ENCODE measurements at places on chromosomes 7 and 10.

DNA sequence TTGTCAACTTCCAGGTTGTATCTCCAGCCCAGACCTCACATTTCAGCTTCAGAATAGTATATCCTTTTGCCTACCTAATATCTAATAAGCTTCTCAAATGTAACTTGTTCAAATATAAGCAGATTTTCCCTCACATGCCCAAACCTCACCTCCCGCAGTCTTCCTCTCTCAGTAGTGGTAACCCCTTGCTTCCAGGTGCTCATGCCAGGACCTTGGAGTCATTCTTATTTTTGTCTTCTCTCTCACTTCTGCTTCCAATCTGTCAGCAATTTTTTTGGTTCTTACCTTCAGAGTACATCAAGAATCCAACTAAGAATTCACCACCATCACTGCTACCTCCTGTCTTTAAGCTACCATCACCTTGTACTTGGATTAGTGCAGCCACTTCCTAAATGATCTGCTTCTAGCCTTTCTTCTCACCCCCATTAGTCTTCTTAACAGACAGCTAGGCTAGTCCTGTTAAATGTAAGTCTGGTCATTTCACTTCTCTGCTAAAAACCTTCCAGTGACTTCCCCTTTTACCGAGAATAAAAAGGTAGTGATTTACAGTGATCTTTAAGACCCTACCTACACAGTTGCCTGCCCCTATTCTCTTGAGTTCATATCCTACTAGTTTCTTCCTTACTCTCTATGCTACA lies 14.0 kb downstream of the ANKIB1 start:
- no peak for DNase-seq

- DNase-seq: no peak
Measured at GRCh38 chr10:35458500-35459448, 122.5 kb downstream of the CCNY start.

GRCh38 chr10:5692461-5693358 lies 8.1 kb downstream of the TASOR2 start:
- no peak for DNase-seq

GRCh38 chr7:137985897-137986251 lies 16.0 kb downstream of the CREB3L2 start:
- DNase-seq: no peak

GRCh38 chr10:34001087-34001580 lies 666.7 kb upstream of the NRP1 start:
- no peak for DNase-seq

DNA sequence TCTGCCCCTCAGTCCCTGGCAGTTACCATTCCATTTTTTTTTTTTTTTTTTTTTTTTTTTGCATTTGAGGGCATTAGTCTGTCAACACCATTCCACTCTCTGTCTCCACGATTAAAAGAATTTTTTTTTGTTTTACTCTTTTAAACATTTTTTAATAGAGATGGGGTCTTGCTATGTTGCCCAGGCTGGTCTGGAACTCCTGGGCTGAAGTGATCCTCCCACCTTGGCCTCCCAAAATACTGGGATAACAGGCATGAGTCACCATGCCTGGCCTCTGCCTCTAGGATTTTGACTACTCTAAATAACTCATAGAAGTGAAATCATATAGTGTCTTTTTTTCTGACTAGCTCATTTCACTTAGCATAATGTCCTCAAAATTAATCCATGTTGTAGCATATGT lies 16.5 kb upstream of the CLDN3 start:
- no peak for DNase-seq

GRCh38 chr10:71250842-71251241 lies 38.5 kb downstream of the UNC5B start:
- no peak for DNase-seq

- no peak for DNase-seq
Measured at GRCh38 chr7:151704960-151705635, 171.8 kb downstream of the PRKAG2 start.

DNA sequence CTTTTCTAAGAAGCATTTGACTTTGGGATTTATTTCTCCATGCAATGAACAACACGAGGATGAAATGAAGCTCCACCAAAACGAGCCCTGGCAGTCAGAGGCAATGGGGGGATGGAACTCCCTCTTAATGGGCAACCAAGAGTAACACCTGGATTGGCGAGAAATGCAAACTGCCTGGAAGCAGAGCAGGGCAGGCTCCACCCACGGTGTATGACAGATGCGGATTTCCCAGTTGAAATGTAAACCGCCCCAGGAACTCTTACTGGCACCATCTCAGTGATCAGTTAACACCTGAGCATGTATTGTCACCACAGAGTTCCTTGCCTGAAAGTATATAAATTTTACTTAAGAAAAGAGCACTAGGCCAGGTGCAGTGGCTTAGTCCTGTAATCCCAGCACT lies 47.3 kb upstream of the AUTS2 start:
- DNase-seq: no peak

GRCh38 chr10:73762915-73763314 lies 18.7 kb downstream of the SEC24C start:
- DNase-seq: no peak

DNA sequence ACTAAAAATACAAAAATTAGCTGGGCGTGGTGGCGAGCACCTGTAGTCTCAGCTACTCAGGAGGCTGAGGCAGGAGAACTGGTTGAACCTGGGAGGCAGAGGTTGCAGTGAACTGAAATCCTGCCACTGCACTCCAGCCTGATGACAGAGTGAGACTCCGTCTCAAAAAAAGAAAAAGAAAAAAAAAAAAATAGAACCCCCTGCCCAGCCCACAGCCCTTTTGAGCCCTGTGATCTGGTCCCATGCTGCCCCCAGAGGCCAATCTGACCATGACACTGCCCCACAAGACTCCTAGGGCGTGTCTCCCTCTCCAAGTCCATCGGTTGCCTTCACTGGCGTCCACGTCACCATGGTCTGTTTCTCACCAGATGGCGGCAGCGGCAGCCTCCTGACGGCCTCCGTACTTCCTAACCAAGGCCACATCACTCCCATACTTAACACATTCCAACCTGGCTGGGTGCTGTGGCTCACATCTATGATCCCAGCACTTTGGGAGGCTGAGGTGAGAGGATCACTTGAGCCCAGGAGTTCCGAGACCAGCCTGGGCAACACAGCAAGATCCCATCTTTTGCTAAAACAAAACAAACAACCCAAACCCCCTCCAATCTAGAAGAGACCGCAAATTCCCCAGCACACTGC lies 18.0 kb downstream of the STX1A start:
- DNase-seq: peak; percentile 77

DNA sequence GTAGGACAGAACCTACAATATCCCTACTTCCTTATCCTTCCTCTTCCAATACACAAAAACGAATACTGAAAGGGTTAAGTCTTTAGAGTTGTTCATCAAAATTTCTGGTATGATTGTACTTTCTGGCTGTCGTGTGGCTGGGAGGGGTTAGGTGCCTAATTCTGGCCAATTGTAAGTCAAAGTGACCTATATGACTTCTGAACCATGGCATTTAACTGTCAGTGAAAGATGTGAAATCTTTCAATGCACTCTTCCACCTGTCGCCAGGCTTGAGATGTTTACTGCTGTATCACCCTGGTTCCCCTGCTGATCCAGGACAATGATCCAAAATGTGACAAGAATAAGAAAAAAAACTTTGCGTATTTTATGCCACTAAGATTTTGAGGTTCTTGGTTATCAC lies 20.8 kb downstream of the EPC1 start:
- no peak for DNase-seq

GRCh38 chr7:31642681-31643115 lies 44.3 kb upstream of the PPP1R17 start:
- no peak for DNase-seq

DNA sequence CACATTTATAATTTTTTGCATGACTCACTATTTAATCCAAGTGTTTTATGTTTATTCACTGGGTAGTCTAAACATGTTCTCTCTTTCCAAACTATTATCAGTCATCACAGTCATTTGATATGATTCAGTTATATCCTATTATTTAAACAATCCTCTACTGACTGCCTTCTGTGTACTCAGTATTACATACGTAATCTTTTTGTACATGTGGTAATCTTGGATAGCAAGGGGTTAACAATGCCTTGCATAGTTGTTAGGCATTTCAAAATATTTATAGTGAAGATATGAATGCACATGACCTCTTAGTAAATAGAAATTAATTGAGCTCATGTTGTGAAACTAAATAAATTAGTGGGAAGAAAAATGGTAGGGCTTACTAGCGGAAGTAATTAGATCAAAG lies 379.4 kb upstream of the KIAA1217 start:
- DNase-seq: no peak

- no peak for DNase-seq
Measured at GRCh38 chr10:95306318-95306650, 15.5 kb upstream of the PDLIM1 start.

- no peak for DNase-seq
Measured at GRCh38 chr10:2296179-2296891, 559.0 kb upstream of the ADARB2 start.

GRCh38 chr7:18212308-18212707 lies 184.7 kb upstream of the PRPS1L1 start:
- no peak for DNase-seq

DNA sequence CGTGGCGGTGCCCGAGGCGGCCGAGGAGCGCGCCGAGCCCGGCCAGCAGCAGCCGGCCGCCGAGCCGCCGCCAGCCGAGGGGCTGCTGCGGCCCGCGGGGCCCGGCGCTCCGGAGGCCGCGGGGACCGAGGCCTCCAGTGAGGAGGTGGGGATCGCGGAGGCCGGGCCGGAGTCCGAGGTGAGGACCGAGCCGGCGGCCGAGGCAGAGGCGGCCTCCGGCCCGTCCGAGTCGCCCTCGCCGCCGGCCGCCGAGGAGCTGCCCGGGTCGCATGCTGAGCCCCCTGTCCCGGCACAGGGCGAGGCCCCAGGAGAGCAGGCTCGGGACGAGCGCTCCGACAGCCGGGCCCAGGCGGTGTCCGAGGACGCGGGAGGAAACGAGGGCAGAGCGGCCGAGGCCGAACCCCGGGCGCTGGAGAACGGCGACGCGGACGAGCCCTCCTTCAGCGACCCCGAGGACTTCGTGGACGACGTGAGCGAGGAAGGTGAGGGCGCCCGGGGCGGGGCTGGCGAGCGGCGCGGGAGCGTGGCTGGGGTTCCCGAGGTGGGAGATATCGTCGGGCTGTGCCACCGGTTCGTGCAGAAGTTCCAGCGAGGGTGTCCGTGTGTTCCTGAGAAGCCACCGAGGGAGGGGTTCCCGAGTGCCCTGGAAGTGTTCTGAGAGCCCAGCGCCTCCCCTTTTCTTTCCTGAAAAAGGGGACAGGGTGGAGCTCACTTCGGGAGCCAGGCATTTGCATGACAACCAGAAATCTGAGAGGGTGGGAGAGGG lies 495 bp downstream of the EIF3B start:
- peak; percentile 33 for DNase-seq

DNA sequence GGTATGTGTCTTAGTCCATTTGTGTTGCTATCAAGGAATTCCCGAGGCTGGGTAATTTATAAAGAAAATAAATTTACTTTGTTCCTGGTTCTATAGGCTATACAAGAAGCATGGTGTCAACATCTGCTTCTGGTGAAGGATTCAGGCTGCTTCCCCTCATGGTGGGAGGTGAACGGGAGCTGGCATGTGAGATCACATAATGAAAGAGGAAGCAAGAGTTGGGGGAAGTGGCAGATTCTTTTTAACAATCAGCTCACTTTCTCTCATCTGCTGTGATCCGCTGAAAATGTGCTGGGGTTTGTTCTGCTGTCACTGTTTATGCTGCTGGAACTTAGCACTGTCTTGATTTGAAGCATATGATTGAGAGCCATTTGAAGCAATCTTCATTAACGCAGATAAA lies 730.0 kb upstream of the SORCS1 start:
- no peak for DNase-seq

GRCh38 chr10:68560186-68560942 lies at the start of gene TET1:
Gene TET1, plus strand, starts transcription at chr10:68560337. Its CDS starts 12,002 bp downstream, at chr10:68572339.
- peak; percentile 77 for DNase-seq

- peak; percentile 18 for DNase-seq
Measured at GRCh38 chr10:28587970-28588290, 55.0 kb downstream of the WAC start.
